ENCODE measurements at places on chromosomes 1 and 21. TPM values are rescaled to one million over a fixed set of nuclear protein-coding genes. Genes with fewer than 3 reads are reported as not detected.

Gene ANXA9
- 0.92 TPM for total RNA-seq

Gene CYP4A22
- total RNA-seq: not detected

Gene GPR89A
- total RNA-seq: 16.8 TPM

Gene ANKRD34A
- total RNA-seq: 0.21 TPM

Gene OLFML3
- total RNA-seq: 3.9 TPM

Gene IVL
- total RNA-seq: 0.10 TPM

All from A549 treated with Mapracorat at 1 μM for 4 hours (cell line).